NCI-H1694 treated with DMSO at 0.1 percent for 48 hours (cell line): ENCODE measurements at places on chromosomes 5 and 9.

GRCh38 chr5:110053824-110054223 is 364.1 kb downstream of the MAN2A1 start:
- DNase-seq, result no peak

DNA sequence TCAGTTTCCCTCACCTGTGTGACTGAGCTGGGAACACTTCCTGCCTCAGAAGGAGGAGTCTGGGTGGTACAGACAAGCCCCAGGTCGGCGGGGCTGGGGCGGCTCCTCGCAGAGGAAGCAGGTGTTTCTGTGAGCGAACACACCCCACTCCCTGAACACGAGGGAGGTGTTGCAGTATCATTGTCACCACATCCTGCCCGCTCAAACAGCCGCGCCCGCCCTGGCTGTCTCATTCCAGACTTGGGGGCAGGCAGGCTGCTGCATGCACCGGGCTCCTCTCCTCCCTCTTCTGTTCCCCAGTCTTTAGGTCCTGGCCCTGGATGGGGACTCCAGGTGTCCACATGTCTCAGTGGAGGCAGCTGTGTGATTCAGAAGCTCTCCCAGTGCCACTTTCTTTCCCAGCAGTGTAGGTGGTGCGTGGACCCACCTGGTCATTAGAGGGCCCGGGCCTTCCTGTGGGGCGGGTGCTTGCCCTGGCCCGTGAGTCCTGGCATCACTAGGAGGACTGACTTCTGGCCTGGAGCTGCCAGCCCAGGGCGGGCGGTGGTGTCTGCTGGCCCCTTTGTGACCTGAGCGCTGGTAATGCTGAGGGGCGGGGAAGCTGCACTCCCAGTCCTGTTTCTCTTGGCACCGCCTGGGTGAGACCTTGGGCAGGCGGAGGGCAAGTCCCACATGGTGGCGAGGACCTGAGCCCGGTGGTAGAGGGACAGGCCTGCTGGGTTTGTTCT is 18.3 kb upstream of the PHYHD1 start:
- DNase-seq, result no peak

GRCh38 chr5:170525470-170526211 is 21.8 kb downstream of the KCNIP1 start:
- no peak for DNase-seq

DNA sequence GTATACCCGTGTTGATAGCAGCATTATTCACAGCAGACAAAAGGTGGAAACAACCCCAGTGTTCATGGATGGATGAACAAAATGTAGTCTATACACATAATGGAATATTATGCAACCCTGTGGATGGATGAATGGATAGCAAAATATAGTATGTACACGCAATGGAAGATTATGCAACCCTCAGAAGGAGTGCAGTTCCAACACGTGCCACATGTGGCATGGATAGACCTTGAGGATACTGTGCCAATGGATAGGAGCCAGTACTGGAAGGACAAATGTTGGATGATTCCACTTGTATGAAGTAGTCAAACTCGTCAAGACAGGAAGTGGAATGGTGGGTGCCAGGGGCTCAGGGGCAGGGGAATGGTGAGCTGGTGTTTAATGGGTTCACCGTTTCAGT is 44.9 kb downstream of the PLEKHG4B start:
- DNase-seq, result no peak

GRCh38 chr9:97504381-97505216 is 3.1 kb downstream of the TMOD1 start:
- no peak for DNase-seq

GRCh38 chr9:79257790-79258351 is 313.9 kb upstream of the TLE4 start:
- no peak for DNase-seq

DNA sequence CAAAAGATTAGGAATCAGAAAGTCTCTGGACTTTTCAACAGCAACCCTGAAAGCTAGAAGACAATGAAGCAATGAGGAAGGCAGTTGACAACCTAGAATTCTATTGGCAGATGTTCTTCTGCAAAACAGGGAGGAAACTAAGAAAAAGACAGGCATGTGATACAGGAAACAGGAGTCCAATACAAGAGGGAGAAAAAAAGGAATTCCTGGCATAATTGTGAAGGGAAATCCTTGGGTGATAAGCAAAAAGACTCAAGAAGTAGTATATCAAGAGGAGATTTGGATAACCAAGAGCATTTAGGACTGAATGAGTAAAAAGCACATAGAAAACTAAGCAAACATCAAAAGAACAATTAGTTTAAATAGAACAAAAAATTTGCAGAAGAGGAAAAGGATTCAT is 58.6 kb downstream of the LPAR1 start:
- no peak for DNase-seq

DNA sequence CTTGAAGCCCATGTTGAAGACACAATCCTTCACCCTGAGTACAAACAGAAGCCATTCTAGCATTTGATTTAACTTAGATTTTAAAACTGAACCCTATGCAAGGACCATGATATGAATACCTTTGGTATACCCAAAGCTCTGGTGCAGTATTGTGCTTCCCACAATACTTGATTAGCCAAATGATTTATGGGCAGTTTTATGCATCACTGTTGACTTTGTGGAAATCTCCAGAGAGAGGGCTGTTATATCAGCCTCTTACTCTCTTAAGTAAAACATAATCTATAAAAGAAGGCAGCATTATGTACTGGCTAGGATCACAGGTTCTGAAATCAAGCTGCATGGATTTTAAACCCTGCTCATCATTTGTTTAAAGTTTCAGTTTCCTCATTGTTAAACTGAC is 762.8 kb downstream of the EFNA5 start:
- no peak for DNase-seq

- DNase-seq, result no peak
These were observed 52.0 kb upstream of the GDNF start for GRCh38 chr5:37891832-37892231.

DNA sequence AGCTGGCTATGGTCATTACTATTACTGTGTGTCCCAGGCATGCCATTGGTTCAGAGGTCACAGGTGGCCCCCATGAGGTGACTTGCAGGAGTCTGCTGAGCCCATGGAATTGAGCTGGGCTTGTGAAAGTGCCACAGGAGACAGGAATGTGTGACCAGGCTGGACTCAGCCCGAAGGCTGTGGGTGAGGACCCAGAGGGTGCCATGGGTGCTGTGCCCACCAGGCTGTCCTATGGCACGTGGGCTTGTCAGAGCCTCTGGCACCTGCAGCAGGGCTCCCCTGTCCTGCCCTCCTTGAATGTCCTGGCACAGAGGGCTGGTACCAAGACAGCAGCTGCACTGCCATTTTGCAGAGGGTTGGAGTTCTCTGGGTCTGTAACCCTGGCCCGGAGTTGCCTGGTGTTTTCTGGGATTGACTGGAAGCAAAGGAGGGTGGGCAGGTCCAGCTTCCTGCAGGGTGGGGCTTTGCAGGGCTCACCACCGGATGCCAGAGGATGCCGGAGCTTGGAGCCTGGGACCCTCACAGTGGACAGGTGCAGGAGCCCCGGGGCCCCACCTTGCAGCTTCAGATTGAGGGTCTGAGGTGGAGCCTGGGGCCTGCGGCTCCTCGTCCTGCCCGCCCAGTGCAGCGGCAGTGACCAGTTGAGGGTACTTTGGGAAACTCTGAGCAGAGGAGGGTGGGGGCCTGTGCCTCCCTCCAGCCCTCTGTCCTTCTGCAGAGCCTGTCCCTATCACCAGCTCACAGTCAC is 14.2 kb downstream of the COL5A1 start:
- no peak for DNase-seq
